ENCODE measurements at places on chromosomes 3 and 15. TPM values are rescaled to one million over a fixed set of nuclear protein-coding genes. Genes with fewer than 3 reads are reported as not detected.
A peak's percentile ranks its signal among the peaks of the same experiment; 100 is the strongest.

Gene ZXDC
- 25.2 TPM for total RNA-seq

Gene CHRNA3
- total RNA-seq = 24.5 TPM

- DNase-seq = peak; percentile 20
These were observed at the start of gene GATA2 for GRCh38 chr3:128492671-128493569. Gene GATA2 (minus strand): TSS chr3:128493201. CDS start chr3:128487031, 6,170 bp downstream.

GRCh38 chr3:106728315-106729098 is 648.7 kb upstream of the CCDC54 start:
- DNase-seq = no peak

GRCh38 chr3:14319654-14320182 is 82.7 kb upstream of the SLC6A6 start:
- DNase-seq = peak; percentile 56

DNA sequence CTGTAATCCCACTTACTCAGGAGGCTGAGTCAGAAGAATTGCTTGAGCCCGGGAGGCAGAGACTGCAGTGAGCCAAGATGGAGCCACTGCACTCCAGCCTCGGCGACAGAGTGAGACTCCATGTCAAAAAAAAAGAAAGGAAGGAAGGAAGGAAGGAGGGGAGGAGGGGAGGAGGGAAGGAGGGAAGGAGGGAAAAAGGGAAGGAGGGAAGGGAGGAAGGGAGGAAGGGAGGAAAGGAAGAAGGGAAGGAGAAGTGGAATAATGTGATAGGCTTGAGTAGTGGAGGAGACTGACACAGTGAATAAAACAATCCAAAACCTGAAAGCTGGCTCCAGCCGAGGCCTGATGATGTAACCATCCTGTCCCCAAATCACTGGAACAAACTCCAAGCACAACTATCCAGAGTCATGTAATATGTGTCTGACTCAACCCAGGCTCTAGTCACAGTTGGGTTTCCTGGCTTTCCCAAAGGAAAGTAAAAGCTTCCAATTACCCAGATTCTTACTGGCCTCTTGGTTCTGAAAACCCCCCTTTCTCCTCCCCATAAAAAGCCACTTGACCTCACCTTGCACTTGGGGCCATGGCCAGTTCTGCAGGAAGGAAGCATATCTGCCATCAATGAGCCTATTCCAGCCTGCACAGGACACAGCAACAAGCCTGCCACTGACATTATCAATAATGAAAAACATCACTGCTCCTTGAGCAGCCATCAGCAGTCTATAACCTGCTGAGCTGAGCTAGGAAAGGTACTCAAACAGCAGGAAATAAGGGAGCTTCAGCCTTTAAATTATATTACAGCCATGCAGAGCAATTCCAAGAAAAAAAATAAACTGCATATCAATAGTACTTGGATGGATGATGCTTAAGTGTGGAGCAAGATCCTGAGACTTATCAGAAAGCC is 48.3 kb downstream of the MB21D2 start:
- DNase-seq = peak; percentile 70

GRCh38 chr3:171198781-171199472 is 172.4 kb upstream of the SLC2A2 start:
- no peak for DNase-seq

DNA sequence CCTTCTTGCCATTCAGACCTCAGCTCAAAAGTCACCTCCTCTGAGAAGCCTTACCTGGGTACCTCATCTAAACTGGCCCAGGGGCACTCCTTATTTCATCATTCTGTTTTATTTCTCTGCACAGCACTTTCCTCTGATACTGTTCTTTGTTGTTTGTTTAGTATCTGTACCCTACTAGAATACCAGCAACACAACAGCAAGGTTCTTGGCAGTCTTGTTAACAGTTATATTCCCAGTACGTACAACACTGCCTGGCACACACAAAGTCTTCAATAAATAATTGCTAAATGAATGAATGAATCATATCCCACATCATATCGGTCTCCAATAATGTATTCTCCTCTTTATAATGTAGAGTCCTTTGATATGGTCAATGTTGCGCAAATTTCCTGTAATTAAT is 188.1 kb downstream of the FOXP1 start:
- no peak for DNase-seq

Gene MINAR1
- 14.4 TPM for total RNA-seq

GRCh38 chr15:45205192-45205591 is 17.4 kb upstream of the SHF start:
- DNase-seq = peak; percentile 66

Gene SLC28A2
- total RNA-seq = 0.37 TPM

DNA sequence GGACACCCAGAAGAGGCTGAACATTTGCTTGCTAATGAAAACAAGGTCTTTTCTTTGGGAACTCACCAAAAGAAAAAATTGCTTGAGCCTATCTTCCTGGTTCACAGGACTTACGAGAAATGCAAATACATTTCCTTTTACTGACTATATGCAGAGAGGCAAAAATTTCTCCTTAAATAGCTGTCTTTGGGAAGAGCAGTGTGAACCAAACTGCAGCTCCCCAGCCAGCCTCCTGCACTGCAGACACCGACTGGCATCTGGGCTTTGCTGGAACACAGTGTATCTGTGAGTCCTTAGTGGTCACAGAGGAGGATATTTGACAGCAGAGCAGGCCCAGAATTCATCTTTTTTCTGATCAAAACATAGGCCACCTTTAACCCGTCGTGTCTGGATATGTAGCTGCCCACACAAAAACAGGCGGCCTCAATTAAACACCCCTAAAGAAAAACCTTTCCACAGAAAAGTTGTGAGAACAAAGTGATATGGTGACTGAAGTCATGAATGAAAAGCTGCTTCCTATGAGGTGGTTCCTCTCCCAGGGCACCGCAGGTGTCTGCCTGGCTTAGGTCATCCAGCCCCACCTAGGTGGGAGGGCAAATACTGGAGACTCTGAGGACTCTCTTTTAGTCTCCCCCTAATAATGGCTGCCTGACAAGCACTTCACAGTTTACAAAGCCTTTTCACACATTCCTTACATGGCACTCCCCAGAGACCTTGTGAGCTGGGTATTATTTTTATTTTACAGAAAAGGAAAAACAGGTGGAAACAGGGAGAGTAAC is 46.1 kb upstream of the TMEM158 start:
- DNase-seq = no peak

DNA sequence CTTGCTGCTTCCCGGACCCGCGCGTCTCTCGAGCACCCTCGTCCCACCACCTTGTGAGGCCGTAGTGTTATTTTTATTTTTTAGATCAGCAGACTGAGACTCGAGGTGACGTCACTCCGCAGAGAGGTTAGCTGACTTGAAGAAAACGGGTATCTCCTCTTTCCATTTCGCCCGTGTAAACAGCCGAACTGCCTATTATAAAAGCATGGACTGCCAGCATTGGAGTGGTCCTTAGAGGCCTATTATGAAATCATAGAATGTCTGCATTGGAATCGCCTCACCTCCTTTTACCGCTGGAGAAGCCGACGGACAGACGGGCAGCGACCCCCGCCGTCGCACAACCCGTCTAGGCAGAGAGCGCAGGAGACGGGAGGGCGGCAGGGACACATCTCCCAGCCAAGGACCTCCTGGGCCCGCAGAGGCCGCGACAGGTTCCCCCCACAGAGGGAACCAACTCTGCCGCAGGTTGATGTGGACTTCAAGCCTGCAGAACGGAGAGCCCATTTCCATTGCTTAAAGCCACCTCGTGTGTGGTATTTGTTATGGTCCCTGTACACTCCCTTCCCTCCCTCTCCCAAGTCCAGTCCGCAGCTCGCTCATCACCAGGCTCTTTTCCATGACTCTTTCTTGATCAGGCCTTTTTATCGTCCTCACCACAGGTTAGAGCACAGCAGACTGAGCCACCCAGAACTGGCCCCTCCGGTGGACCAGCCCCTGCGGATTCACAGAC is 540 bp upstream of the PPP1R2 start:
- no peak for DNase-seq

Gene OR5AC2
- total RNA-seq = not detected

DNA sequence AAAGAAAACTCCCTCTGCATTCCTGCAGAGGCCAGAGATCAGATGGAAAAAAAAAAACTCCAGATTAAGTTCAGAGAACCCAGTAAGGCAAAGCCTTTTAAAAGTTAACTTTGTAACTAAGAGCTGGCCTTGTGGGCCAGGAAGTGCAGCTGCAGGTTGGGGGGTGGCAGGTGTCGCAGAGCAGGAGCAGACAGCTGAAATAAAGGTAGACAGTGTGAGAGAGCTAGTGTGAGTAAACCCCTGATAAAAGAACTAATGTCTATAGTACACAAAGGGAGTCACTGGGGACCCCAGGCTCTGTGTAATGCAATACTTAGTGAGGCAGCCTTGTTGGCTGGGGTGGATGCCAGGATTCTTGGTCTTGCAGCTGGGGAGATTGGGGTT is 42.1 kb downstream of the PPCDC start:
- no peak for DNase-seq

DNA sequence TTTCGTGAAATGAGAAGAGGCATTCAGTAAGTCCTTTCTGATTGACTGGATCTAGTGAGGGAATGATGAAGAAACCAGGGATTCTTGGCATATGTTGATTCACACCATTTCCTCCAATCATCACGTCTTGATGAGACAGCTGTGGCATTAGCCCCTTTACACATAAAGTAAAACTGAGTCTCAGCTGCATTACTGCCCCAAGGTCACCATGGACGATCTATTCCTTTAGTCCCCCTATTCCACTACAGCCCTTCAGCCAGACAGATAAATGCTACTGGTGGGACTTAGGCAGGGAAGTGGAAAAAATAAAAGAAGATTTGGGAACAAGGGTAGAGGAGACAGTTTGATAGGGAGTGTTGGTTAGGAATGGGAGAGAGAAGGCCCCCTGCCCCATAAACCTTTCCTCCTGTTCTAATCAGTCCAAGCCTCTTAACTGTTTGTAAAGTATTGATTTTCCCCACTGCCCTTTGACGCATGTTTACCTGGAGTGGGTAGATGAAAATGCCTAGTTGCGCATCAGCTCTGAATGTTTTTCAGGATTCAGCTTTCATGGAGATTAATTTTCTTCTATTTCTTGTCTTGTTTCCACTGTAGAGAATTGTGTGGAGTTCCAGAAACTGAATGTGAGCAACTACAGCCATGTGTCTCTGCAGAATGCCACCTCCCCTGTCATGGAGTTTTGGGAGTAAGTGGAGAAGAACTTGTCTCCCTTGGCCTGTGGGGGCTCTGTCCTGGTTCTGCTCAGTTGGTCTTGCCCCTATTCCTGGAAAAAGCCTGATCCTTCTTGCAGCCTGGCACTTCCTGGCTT is 6.9 kb downstream of the SLC6A11 start:
- no peak for DNase-seq

- no peak for DNase-seq
These were observed 2.1 kb upstream of the PARP14 start for GRCh38 chr3:122678506-122678905.

DNA sequence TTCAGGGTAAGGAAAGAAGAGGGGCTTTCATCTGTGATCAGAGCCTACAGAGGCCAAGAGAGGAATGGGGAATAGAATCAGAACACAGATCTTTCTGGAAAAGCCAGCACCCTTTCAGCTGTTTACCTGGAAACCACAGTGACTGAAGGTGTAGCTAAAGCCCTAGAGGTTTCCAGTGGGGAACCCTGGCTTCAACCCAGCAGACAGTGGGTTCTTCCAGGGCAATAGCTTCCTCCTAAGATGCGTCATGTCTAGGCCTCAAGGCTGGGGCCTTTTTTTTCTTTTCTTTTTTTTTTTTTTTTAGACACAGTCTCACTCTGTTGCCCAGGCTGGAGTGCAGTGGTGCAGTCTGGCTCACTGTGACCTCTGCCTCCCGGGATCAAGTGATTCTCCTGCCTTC is 3.1 kb upstream of the CPNE9 start:
- DNase-seq = no peak

Gene POPDC2
- total RNA-seq = 8.0 TPM

- no peak for DNase-seq
These were observed 264.9 kb downstream of the GBE1 start for GRCh38 chr3:81496407-81497104.

GRCh38 chr15:100703032-100703578 is 100.7 kb downstream of the ASB7 start:
- DNase-seq = no peak

DNA sequence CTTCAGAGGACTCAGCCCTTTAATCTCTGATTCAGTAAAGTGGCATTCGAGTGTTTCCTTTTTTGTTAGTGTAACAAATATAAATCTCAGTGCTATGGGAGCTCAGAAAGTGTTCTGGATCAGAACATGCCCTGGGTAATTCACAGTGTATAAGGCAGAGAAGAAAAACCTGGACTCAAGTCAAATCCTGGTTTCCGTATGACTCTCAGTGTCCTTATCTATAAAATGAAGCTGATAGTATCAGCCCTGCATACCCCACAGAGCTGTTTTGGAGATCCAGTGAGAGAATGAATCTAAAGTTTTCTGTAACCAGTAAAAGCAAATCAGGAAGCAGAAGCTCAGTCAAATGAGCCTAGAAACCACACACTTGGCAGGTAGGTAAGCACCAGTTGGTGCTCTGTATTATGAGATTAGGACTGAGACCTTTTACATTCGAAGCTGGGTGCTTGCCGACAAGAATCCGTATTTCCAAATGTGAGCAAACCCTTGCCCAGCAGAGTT is 67.2 kb downstream of the IL1RAP start:
- no peak for DNase-seq

Gene AMT
- 21.2 TPM for total RNA-seq

DNA sequence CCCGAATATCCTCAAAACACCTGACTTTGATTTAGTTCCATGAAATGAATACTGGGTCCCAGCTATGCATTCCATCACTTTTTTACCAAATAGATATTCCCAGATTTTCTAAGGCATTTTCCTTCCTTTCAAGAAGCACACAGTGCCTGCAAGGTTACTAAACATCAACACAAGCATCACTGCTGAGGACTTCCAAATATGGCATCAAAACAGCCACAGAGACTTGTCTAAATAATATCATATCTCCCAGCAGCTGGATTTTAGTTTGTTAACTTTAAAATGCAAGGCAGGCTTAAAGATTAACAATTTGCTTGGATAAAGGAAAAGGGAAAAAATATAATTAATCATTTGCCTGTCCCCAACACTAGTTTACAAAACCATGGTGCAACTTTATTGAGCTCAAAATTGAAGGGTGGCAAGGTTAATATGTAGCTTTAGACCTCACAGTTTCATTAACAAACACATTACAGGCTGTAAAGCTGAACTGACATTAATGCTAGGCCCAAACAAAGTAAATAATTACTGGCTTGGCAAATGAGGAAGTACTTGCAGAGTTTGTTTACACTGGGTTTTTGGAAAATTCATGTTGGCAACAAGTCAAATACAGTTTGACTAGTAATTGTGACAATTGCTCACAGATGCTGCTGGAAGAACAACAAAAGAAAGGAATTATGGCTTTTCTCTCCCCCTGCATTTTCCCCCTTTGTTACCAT is 401.7 kb upstream of the CDIN1 start:
- no peak for DNase-seq

- no peak for DNase-seq
These were observed 195.9 kb downstream of the KLHL25 start for GRCh38 chr15:85598718-85599398.

- DNase-seq = no peak
These were observed 211.3 kb downstream of the MYRIP start for GRCh38 chr3:40020689-40021088.
